Upper lobe of right lung (tissue), 1 donor: ENCODE measurements at places on chromosomes 1 and 21. TPM values are rescaled to one million over a fixed set of nuclear protein-coding genes. Genes with fewer than 3 reads are reported as not detected.

The CD1D gene
- 5.3 TPM for total RNA-seq

DNA sequence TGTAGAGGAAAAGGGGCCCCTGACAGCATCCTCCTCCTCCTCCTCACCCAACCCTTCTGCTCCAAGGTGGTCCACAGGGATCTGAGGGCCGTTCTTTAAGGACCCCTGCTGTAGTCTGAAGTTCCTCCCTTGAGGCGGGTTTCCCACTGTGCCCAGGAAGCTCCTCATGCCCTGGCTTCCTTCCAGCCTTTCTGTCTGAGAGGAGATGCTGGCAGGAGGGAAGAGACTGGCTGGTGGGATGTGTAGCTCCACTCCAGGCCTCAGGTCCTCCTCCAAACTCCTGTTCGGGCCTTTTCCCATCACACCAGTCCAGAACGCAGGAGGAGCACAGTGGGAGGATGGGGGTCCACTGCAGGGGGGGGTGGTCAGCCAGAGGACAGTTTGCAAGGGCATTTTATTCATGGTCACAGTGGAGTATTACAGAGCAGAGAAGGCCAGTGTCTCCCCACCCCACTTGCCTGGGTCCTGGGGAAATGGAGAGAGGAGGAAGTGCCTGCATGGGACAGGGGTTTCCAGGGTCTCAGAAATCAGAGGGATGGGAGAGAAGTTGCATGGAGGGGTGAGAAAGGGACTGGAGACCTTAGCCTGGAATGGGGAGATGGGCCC lies 7.8 kb downstream of the ETV3L start:
- no peak overlapping the region for H3K27ac ChIP-seq
- no peak overlapping the region for H3K4me3 ChIP-seq
- no peaks in the 10 kb centered on the region for H3K36me3 ChIP-seq

The CACNA1S gene
- total RNA-seq = 0.55 TPM

The TCHH gene
- 0.20 TPM for total RNA-seq

The HYI gene
- 72.6 TPM for total RNA-seq

DNA sequence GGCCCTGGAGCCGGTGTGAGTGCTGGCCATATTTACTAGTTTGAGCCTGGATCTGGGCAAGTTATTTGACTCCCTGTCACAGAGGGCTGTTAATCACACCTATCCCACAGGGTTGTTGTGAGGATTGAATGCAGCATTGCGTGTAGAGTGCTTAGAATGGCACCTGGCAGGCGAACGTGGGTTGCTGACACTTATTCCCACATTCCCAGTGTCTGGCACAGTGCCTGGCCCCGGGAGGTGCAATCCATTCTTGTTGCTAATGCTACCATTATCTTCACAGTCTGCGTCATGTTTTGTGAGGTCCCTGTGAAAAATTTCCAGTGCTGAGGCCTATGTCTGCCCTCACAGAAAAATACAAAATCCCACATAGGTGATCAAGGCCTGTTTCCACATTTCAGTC lies 66.1 kb downstream of the CD2 start:
- H3K36me3 ChIP-seq = no peaks in the 10 kb centered on the region
- no peaks in the 10 kb centered on the region for H3K4me1 ChIP-seq
- H3K27ac ChIP-seq = no peak overlapping the region
- no peak for DNase-seq
- H3K27me3 ChIP-seq = no peaks in the 10 kb centered on the region
- no peak overlapping the region for H3K4me3 ChIP-seq

The RPE65 gene
- not detected for total RNA-seq

The EFNA3 gene
- 1.0 TPM for total RNA-seq

DNA sequence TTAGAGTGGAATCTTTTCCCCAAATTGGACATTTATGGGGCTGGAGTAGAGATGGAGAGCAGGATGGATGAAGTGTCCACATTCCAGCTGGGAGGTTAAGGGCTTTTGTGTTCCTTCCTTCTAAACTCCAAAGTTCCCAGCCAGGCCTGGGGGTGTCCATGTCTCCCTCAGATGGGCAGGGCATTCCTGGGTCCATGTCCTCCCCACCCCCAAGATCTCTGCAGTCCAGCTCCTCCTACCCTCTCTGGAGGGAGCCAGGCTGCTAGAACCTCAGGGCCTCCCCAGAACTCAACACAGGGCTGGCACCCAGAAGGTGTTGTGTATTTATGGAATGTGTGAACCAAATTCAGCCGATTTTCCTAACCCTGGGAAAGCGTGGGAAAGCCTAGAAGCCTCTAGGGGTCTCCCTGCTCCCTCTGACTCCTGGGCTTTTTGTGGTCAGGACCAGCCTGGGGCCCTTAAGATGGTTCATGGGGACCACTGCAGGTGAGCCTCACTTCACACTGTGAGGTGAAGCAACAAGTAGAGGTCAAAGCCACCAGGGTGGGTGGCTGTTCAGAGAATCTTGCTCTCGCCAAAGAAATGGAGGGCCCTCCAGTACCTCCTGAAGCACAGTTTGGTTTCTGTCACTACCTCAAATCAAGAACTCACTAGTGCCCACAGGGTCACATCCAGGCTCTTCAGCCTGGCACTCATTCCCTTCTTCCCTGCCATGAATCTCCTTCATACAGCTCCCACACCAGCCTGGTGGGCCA lies 54.8 kb downstream of the GLIS1 start:
- no peak overlapping the region for H3K4me3 ChIP-seq
- H3K4me1 ChIP-seq = no peaks in the 10 kb centered on the region
- DNase-seq = no peak
- no peak overlapping the region for H3K27ac ChIP-seq

DNA sequence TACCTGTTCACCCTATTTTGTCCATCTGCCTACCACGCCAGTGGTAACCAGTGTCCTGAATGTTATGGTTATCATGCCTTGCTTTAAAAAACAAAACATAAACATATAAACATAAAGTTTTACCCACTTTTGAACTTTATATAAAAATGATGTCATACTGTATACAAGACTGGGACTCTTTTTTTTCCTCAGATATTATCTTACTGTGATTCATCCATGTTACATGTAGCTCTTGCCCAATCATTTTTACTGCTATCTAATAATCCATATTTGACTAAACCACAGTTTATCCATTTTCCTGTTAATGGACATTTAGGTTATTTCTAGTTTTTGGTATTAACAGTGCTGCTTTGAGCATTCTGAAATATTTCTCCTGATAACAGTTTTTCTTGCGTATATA lies 78.8 kb downstream of the GPR161 start:
- no peaks in the 10 kb centered on the region for H3K27me3 ChIP-seq
- no peak overlapping the region for H3K4me3 ChIP-seq
- peaks cover 4% of the 10 kb centered on the region for H3K36me3 ChIP-seq
- H3K4me1 ChIP-seq = no peaks in the 10 kb centered on the region
